ENCODE measurements at places on chromosomes 5 and 9.
A peak's percentile ranks its signal among the peaks of the same experiment; 100 is the strongest.

DNA sequence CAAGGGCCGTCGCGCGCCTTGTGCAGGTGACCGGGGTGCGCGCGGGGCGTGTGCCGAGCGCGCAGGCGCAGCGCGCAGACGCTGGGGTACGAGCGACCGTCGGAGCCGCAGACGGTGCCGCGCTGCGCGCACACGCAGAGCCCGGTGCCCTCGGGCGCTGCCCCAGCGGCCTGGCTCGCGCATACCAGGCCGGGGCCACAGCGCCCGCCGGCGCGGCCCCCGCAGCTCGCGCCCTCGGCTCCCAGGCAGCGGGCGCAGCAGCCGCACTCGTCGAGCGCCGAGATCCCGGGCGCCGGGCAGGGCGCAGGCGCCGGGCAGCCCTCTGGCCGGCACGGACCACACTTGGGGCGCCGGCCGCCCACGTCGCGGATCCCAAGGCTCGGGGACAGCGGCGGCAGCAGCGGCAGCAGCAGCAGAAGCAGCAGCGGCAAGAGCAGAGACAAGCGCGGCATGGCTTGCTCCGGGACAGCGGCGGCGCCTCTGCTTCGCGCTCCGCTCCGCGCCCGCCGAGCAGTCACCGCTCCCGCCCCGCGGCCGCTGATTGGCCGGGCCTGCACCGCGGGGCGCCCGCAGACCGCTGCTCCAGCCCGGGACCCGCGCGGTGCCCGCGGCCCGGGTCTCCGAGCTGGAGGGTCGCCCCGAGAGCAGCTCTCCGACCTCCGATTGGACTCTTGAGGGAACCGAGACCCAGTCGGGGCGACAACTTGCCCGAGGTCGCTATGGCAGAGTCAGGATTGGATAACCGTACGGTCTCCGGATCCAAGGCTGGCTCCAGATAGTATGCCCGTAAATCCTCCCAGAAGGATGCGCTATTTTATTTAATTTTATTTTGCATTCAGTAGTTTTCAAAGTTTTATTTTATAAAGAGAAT is at the start of gene IGFBPL1:
TSS of gene IGFBPL1 (minus strand) at position 482 of the 871 bp plus-strand sequence. CDS start at position 452, 30 bp downstream.
- DNase-seq, result peak; percentile 76

DNA sequence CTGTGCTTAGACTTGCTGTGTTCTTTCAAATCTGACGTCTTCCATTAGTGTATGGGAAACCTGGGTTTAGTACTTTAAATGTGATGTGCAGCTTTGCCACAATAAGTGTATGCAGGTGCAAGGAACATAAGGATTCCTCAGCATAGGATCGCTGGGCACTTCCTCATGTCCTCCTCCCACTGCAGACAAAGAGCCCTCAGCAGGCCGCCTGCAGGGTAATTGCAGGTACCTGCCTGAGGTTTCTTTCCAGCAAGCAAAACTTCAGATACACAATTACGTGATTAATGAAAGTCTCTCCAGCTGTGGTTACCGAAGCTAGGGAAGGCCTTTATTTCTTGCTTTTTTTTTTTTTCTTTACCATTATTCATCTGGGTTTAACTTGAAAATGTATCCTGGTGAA is 233.1 kb downstream of the RFK start:
- peak; percentile 57 for DNase-seq

- no peak for DNase-seq
Observed at GRCh38 chr5:35197351-35197750, 32.9 kb downstream of the PRLR start.

DNA sequence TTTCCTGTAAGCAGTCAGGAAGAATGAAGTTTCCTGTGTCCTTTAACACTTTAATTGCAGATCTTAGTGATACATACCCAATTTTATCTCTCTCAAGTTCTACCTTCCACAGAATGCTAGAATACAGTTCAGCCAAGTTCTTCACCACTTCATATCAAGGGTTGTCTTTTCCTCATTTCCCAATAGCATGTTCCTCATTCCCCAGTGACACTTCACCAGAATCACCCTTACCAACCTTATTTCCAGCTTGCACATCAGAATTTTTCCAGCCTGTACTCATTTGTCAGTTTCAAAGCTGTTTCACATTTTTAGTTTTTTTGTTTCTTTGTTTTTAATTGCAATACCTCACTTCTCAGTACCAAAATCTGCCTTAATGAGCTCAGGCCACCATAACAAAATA is 126.1 kb downstream of the ESM1 start:
- no peak for DNase-seq
